ENCODE measurements at places on chromosomes 2 and 18. TPM values are rescaled to one million over a fixed set of nuclear protein-coding genes. Genes with fewer than 3 reads are reported as not detected.

DNA sequence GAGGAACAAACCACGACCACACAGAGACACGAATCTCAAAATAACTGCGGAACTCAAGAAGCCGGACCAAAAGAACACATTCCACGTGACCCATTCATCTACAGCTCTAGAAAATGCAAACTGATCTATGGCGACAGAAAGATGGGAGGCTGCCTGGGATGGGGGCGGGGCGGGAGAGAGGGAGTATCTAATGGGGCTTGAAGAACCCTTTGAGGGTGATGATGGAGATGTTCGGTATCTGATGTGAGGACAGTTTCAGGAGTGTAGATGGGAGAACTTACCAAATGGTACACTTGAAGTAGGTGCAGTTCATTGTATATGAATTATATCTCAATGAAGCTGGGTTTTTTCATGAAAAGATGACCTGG, 34.6 kb upstream of the KLF11 start:
- no peak for DNase-seq

- peak; percentile 9 for DNase-seq
Observed at GRCh38 chr2:100281521-100282438, 40.5 kb downstream of the LONRF2 start.

DNA sequence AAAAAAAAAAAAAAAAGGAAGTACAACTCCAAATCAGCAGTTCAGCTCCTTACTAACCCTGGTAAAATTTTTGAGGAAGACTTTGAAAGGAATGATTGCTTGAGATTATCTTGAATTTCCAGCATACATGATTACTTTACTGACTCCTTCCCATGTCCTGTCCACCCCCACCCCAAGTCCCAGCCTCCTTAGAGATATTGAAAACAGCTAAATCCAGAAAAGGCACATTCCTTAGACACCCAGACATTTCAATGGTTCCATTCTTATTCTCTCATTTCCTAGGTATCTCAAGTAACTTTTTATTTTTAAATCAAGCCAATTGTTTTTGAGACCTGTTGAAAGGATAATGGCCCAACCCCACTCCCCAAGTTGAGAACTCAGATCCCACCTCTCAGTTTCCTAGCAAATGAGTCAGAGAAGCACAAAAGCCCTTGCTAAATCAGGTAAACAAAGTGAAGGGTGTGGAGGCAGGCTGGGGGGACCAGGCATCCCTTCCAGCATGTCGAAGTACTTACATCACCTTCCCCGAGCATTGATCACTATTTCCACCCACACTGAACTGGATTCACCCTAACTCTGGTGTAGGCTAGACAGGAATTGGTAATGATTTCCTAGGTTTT, 95.4 kb upstream of the FZD7 start:
- DNase-seq = no peak

DNA sequence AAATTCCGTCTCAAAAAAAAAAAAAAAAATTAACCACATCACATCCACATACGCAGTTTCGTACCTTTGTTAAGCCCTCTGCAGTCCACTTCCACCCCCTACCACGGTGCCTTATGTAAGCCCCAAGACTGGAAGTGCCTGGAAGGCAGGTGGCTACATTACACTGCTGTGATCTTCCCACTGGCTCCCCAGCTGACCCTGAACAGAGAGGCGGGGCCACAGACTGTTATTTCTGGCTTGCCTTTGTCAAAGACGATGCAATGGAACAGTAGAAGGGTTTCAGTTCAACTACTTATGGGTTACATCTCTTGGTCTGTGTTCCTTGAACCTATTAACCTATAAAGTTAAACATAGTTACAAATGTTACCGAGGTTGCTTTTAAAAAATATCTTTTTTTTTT, 15.7 kb upstream of the COX7A2L start:
- DNase-seq = no peak

- DNase-seq = peak; percentile 19
Observed at GRCh38 chr2:157229572-157229971, 27.9 kb upstream of the GALNT5 start.

DNA sequence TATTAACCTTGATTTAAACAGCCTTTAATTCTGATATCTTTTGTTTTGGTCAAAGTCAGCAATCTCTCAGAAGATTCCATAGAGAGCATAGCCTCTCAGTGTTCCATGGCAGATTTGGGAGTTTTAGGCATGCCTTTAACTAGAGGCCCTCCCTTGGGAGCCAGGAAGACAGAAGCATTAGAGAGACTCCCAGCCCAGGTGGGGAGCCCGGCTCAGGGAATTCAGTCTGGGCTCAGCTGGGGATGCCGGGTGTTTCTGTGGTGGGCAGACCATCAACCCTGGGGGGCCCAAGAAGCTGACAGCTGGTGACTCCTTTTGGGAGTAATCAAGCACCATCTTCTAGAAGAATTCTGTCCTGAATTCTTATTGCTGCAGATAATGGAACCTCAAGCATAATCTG, 99.7 kb upstream of the CELF4 start:
- no peak for DNase-seq

Gene PRSS56
- polyA plus RNA-seq = not detected

Gene C2orf74
- 47.5 TPM for polyA plus RNA-seq

Gene RAB27B
- 3.7 TPM for polyA plus RNA-seq

Gene TMEM18
- 54.5 TPM for polyA plus RNA-seq

Gene TMEM247
- polyA plus RNA-seq = not detected

Gene ZBTB7C
- polyA plus RNA-seq = 17.0 TPM

All from renal cortex interstitium (tissue), 15 donors.